ENCODE measurements at places on chromosomes 11 and 22.

DNA sequence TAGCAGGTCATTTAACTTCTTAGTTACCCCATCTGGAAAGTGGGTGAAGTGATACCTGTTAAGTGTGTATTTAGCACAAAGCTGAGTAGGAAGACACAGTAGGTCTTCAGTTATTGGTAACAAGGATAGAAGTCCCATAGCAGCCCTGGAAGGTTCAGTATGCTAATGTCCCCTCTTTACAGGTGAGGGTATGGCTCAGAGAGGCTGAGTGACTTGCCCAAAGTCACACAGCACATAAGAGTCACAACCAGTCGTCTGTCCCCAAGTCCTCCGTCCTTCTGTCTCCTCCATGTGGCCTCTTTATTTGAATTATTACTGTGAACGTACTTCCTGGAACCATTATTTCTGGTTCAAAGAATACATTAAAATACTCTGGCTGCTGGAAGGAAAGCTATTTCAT, 10.5 kb downstream of the ASPHD2 start:
- ATAC-seq: no peak

- ATAC-seq: no peak
Observed at GRCh38 chr11:5547982-5548381, 358 bp downstream of the OR52H1 start.

DNA sequence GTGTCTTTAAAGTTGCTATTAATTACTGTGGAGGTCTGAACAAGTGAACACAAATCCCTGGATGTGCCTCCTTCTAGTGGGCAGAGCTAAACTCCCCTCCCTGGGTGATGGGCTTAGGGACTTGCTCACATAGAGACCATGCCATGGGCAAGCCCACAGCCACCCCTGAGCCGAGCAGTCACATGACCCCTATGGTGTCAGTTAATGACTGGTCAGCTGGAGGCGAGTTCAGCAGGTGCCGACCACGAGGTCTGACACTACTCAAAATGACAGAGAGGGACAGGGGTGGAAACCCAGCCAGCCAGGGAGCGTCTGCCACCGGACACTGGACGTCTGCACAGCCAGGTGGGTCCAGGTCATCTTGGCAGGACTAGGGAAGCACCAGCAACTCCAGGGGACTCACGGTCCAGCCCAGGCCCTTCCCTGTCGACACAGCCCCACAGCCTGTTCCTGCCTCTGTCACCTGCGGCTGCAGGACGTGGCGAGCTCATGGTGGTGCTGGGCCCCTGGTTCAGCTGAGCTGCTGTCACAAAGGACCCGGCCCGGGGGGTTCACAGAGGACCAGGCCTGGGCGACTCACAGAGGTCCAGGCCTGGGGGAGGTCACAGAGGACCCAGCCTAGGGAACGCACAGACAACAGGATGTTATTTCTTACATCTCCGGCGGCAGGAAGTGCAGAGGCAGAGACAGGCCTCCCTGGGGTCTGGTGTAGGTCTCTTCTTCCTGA, 135.0 kb downstream of the BRD1 start:
- peak; percentile 13 for ATAC-seq

GRCh38 chr11:75797792-75798191, 17.2 kb upstream of the UVRAG start:
- no peak for ATAC-seq

GRCh38 chr11:30432178-30432577, 109.3 kb downstream of the ARL14EP start:
- ATAC-seq: no peak

- ATAC-seq: no peak
Observed at GRCh38 chr11:2519862-2520735, 75.3 kb downstream of the KCNQ1 start.

DNA sequence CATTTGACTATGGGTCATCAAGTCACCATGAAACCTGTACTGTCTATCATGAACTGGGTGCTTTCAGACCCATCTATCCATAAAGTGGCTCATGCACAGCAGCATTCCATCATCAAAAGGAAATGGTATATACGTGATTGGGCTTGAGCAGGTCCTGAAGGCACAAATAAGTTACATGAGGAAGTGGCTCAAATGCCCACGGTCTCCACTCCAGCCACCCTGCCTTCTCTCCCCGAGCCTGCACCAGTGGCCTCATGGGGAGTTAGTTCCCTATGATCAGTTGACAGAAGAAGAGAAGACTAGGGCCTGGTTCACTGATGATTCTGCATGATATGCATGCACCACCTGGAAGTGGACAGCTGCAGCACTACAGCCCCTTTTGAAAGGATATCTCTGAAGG, 312.5 kb downstream of the TENM4 start:
- no peak for ATAC-seq

DNA sequence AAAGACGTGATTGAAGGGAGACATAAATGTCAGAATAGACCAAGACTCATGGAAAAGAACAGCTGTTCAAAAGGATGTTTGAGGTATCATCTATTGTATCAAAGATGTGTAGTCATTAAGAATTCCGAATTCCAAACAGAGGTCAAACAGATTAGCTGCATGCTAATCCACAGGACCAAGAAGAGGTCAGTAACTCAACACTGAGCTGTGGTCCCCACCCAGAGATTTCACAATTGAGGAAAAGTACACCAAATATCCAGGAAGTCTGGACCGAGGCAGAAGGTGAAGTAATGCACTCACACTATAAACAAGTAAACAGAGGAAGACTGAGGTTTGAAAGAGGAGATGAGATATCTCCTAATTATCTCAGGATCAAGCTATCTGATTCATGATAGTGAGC, 29.6 kb upstream of the OR5P2 start:
- no peak for ATAC-seq

- ATAC-seq: peak; percentile 44
Observed at GRCh38 chr11:96307776-96308140, 35.2 kb downstream of the MAML2 start.

GRCh38 chr11:4782454-4782853, 12.7 kb upstream of the OR51F1 start:
- ATAC-seq: no peak

DNA sequence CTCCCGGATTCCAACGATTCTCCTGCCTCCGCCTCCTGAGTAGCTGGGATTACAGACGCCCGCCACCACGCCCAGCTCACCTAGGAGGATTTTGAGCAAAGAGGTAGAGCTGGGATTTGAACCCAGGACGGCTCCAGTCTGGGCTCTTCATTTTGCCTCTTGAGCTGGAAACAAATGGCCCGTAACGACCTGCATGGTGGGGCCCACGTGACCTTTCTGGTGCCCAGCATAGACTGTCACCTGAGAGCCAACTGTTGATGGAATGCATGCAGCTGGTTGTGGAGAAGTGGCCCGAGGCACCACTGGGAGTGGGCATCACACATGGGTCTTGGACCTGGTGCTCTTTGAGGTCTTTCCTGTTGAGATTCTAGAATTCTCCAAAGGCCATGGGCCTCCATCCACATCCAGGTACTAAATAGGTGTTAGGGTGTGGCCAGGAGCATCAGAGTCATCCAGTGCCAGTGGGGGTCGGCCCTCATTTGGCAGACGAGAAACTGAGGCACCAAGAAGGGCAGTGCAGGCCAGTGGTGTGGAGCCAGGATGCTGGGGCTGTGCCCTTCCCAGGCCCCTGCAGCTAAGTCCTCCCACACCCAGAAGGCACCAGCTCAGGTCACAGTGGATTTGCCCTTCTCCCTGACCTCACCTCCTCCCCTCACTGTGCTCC, 3.9 kb downstream of the ATF4 start:
- no peak for ATAC-seq

GRCh38 chr11:87491381-87491780, 453.6 kb downstream of the TMEM135 start:
- ATAC-seq: no peak

DNA sequence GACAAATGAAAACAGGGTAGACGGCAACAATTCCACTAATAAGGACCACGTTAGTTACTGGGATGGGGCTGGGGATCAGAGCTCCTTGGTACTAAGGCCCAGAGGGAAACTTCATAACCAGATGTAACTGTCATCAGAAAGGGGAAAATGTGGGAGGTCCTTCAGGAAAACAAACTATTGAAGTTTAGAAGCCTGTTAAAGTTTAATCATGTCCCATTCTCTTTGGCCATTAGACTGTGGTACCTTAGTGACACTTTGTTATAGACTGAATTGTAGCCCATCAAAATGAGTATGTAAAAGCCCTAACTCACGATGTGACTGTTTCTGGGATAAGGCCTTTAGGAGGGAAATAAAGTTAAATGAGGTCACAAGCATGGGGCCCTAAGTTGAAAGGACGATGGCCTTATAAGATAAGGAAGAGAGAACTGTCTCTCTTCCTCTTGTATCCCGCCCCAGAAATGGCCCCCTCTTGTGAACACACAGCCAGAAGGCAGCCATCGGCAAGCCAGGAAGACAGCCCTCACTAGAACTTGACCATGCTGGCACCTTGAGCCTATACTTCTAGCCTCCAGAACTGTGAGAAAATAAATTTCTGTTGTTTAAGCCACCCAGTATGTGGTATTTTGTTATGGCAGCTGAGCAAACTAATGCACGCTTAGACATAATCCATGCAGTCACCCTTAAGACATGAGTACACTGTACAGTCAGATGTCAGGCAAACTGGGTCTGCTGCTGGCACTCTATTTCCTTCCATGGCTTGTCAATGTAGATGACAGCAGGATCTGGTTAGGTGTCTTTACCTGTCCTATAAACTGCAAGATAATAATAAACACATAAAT, 26.9 kb upstream of the USP47 start:
- ATAC-seq: peak; percentile 57

DNA sequence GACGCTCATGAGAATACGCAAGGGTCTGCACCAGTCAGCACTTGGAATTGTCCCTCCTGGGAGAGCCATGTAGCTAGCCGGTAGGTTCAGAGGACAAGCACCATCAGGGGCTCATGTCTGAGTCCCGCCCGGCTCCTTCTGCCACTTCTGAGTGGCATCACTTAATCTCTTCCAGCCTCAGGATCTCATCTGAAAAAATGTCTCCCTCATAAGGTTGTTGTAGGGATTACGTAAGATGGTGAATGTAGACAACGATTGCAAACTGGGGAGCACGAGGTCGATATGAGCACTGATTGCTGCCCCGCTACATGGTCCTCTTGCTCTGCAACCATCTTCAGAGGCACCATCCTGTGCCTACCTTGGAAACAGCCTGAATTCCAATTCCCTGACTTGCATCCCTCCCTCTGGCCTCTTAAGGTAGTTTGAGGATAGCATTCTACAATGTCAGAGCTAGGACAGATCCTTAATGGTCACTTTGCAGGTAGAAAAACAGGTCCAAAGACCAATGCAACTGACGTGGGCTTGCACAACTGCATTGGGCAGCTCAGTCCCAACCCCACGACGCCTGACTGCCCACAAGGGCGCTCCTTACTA, 115.8 kb upstream of the TMEM45B start:
- ATAC-seq: no peak

DNA sequence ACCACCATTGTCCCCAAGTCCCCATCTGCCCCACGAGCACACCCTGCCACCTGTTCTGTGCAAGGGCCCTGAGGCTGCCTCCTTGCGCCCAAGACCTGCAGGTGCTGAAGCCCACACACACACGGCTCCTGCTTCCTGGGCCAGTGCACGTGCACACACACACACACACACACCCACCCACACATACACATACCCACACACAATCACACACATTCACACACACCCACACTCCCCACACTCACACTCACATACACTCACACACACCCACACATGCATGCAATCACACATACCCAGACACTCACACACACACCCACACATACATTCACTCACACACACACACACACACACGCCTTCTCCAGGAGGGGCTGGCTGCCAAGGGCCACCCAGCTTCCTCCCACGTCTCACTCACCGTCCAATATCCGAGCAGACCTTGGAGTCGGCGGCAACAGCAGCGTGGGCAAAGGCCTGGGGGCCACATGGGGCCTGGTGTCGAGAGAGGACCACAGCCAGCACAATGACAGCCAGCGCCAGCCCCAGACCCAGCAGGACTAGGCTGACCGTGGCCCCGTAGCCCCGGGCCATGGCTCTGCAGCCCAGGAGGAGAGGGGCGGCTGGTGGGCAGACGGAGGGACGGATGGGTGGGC, 616 bp downstream of the GGT5 start:
- ATAC-seq: peak; percentile 48

DNA sequence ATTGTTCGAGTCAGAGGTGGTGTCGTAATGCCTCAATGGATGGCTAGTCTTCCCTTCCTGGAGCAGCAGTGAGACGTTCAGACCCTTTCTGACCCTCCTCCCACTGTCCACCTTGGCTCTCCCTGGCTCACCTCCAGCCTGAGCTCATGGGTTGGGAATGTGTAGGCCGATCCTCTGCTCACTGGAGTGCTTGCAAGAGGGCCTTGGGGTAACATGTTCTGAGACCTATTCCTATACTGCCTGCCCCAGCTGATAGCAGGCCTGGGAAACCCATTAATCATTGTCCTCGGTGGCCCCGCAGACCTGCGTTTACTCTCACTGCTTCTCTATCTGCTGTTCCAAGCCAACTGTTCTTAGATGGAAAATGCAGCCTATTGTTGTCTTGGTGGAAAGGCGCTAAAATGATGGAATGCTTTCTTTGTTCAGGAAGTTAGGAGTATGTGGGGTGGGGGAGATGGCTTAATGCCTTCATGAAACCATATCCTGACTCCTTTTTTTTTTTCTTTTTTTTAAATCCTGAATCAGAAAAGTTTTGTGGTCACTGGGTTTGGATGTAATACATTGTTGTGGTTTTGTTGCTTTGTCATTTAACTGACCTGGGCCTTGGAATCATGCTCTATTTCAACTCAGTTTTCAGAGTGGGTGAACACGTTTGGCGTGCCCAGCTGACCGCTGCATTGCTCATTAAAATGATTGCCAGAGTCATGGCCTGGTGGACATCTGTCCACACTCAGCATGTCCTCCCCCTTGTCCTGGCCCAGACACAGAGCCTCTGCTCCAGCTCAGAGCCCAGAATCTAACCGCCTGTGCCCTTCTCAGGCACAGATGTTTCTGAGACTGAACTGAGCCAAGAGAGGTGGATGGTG, 72.5 kb downstream of the MICAL2 start:
- ATAC-seq: no peak

GRCh38 chr11:126815111-126815510, 185.5 kb downstream of the KIRREL3 start:
- no peak for ATAC-seq

GRCh38 chr11:76048763-76049162, 157.5 kb downstream of the WNT11 start:
- ATAC-seq: no peak

DNA sequence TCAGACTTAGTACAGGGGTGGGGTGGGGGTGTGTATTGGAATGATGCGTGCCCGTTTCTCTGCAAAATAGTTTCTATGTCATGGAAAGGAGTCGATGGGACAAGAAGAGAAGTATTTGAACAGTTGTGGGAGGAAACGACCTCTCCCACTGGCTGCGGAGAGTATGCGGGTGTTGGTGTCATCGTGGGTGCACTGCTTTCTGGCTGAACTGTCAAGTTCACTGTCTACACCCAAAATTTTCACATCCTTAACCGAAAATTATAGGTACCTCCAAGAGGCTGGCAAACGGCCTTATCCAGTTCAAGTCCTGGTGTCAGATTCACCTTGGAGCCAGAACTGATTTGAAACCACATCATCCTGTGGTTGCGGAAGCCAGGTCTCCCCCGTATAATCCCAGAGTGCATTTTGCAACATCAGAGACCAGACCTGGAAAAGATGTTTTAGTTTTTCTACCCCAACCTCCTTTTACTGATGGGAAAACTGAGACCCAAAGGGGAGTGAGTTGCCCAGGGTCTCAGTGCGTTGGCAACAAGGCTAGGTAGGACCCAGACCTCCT, 497 bp upstream of the SSRP1 start:
- no peak for ATAC-seq

Measured in esophagus mucosa (tissue), 1 donor.